ENCODE measurements at places on chromosomes 5 and 9.

- no peak for DNase-seq
Observed at GRCh38 chr5:145835848-145836239, 702 bp upstream of the PRELID2 start.

DNA sequence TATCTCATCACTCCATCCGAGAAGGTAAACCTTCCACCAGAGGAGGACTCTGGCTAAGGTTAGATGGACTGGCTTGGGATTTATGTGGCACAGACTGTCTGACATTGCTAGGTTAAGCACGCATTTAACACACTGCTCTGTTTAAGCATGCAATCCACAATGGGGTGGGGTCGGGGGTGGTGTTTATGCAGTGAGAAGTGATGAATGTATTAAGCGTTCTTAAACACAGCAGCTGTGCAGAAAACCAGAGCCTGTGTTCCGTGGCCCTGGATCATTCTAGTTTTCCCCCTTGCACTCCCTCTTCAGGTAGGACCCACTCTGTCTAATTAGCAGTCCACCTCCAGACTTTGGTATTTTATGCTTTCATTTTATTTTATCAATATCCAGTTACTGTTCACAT lies 46.4 kb downstream of the STXBP1 start:
- DNase-seq: no peak

DNA sequence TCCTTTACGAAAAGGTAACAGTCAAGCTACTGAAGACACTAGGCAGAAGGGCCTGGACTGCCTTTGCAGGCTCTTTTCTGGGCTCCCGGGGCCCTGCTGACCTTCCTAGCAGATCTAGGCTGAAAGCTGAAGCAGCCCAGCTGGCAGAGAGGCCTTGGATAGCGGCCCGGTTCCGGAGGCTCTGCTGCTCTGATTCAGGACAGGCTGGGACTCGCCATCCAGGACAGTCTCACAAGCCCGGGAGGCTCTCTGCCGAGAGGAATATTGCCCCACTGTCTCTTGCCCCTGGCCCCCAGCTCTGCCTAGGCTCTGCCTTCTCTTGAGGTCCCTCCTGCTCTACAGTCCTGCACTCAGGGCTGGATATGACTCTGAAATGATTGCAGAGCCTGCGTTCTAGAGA lies 67.8 kb downstream of the PSD2 start:
- DNase-seq: no peak

DNA sequence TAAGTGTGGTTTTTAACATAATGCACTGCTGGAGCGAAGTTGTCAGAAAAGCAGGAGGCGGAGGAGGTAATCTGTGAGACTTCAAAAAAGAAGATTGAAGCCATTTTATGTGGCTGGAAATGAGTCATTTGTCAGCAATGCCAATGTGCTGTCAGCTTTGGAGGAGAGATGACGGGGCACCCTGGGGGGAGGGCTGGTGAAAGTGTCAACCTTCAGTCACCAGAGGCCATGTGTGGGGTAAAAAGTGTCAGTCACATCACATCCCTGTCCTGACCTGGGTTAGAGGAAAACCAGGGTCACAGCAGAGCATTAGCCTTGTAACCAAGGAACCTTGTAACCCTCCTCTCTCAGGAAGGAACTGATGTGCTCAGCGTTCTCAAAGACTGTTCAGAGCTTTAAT lies 59.1 kb downstream of the TLR4 start:
- no peak for DNase-seq

GRCh38 chr5:37575541-37576489 lies 196.7 kb downstream of the WDR70 start:
- DNase-seq: no peak

DNA sequence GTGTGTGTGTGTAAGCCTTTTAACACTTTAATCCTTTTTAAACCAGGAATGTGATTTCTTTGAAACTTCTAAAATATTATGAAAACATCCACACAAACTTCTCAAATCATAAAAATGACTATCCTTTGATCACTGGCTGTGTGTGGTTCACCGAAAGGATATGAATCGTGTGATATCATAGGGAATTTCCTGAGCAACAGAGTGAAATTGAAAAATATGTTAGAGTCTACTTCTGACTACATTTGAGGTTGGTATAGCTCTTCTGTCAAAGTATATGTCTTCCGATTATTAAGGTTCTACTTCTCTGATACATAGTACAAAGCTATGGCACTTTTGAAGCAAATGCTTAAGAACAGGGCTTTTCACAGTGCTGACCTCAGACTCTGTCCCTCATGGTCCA lies 40.3 kb downstream of the RGMB start:
- no peak for DNase-seq

DNA sequence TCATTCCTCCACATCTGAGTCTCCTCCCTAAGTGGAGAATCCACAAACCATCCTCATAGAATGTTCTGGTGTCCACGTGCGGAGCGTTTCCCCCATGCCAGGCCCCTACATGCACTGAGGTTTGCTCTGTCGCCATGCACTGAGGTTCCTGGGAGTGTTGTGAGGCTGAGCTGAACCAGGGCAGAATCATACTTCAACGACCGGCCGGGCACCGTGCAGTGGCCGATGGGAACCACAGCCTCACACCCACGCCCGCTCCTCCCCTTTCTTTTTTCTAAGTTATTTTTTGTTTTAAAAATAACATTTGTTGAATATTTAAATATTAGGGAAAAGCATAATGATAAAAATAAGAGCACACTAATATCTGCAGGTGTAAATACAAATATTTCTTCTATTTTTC lies 260.4 kb upstream of the IRX4 start:
- DNase-seq: no peak

DNA sequence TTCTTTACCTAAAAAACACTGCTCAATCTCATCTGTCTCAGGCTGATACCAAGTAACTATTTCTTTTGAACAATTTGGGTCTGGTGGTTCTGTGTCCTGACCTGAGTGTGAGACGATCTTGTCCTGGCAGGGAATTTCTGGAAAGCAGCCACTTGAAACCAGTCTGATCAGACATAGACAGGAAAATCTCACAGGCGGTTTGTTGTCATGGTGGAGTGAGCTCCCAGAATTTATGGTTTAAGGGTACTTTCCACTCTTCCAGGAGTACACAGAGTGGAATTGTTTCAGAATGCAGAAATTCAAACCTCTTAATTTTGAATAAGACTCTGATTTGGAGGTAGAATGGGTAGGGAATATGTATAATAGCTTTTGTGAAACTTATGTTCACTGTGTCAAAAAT lies 268.2 kb downstream of the ISL1 start:
- no peak for DNase-seq

GRCh38 chr5:91024727-91025126 lies 358.4 kb downstream of the ARRDC3 start:
- DNase-seq: no peak

All from CD4-positive, alpha-beta T cell treated with Interleukin-17A for 4 hours (primary cell).